Activated T-cell treated with anti-CD3 and anti-CD28 coated beads, Interleukin-2, amount 50 U/mL, for 4 hours (primary cell): ENCODE measurements at places on chromosomes 6 and 20. TPM values are rescaled to one million over a fixed set of nuclear protein-coding genes. Genes with fewer than 3 reads are reported as not detected.

The TRIM31 gene
- not detected for total RNA-seq

The DOP1A gene
- total RNA-seq: 7.2 TPM

The KCTD20 gene
- total RNA-seq: 41.7 TPM

The CTNNBL1 gene
- 107 TPM for total RNA-seq

The IPCEF1 gene
- 7.5 TPM for total RNA-seq

The MYO6 gene
- 1.0 TPM for total RNA-seq

The SRSF6 gene
- total RNA-seq: 287 TPM

The BHLHE23 gene
- total RNA-seq: not detected

The MEI4 gene
- not detected for total RNA-seq

The ADGRF4 gene
- not detected for total RNA-seq

The JAG1 gene
- total RNA-seq: 0.47 TPM

The GSTA3 gene
- not detected for total RNA-seq

DNA sequence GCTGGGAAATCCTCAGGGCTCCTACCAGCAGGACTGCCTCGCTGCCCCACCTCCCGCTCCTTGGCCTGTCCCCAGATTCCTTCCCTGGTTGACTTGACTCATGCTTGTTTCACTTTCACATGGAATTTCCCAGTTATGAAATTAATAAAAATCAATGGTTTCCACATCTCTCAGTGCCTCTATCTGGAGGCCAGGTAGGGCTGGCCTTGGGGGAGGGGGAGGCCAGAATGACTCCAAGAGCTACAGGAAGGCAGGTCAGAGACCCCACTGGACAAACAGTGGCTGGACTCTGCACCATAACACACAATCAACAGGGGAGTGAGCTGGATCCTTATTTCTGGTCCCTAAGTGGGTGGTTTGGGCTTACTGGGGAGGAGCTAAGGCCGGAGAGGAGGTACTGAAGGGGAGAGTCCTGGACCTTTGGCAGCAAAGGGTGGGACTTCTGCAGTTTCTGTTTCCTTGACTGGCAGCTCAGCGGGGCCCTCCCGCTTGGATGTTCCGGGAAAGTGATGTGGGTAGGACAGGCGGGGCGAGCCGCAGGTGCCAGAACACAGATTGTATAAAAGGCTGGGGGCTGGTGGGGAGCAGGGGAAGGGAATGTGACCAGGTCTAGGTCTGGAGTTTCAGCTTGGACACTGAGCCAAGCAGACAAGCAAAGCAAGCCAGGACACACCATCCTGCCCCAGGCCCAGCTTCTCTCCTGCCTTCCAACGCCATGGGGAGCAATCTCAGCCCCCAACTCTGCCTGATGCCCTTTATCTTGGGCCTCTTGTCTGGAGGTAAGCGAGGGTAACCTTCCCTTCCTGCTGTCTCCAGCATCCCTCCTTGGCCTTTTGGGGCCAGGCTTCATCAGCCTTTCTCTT, at the start of gene CFB:
Gene CFB (plus strand): TSS at position 589 of the 863 bp plus-strand sequence. CDS start 127 bp downstream, at position 716.
- DNase-seq: no peak

DNA sequence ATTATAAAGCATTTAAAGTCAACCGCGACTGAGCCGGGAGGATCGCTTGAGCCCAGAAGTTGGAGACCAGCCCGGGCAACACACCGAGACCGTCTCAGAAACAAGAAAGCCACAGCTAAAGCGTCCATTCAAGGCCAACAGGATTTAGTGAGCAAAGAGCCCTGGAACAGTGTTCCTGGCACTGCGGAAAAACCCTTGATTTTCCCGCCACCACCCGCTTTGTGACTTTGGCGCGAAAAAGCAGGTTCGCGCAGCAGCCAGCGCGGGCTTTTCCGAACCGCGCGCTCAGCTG, 669 bp downstream of the PCNA start:
- no peak for DNase-seq

- DNase-seq: no peak
Measured at GRCh38 chr6:164417537-164418261, 891.7 kb downstream of the C6orf118 start.

DNA sequence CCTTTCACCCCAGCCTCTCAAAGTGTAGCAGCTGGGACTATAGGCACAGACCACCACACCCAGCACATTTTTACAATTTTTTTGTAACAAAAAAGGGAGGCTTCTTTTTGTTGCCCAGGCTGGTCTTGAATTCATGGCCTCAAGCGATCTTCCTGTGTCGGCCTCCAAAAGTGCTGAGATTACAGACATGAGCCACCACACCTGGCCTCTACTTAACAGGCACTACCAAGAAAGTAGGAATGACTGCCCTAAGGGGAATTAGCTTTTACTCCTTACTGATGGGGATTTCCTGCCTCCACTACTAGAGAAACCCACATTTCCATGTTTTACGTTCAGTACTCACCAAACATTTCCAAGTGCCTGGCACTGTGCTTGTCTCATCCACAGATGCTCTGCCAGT, 109.6 kb downstream of the CARMIL1 start:
- DNase-seq: no peak

DNA sequence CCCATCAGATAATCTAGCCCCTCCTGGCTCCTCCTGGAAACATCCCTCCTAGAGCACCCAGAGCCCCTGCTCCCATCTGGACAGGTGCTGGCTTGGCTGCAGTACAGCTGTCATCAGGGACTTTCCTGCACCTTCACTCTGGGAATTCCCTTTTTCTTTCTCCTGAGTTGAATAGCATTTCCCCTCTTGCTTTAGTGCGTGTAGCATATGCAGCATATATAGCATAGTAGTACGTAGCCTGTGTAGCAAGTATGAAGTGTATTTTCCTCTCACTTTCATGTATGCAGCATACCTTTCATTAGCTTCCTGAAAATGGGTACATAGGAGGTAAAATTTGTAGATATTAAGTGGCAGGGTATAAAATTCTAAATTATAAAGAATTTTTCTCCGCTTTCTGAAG, 352.9 kb downstream of the ESR1 start:
- DNase-seq: no peak

DNA sequence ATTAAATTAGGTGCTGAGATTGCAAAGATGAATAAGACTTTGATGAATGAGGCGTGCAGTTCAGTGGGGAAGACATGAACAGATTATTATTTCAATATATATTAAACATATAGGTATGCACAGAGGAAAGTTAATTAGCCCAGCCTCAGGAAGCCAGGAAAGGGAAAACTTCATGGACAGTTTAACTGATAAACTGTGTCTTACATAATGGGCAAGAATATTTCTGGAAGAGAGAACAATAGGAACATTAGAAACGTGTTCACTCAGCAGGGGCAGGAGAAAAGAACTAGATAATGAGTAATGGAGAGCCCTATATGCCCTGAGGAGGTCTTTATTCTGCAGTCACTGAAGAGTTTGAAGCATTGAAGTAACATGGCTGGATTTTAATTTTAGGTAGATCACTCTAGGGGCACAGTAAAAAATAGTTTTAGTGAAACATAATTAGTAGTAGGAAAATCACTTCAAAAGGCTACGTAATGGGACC, 23.6 kb downstream of the CEP57L1 start:
- DNase-seq: no peak

- DNase-seq: no peak
Measured at GRCh38 chr20:3077618-3078134, 6.3 kb downstream of the OXT start.

GRCh38 chr20:54515793-54516628, 40.6 kb downstream of the DOK5 start:
- DNase-seq: no peak

GRCh38 chr20:35235881-35236280, 9.4 kb downstream of the MMP24 start:
- no peak for DNase-seq

- no peak for DNase-seq
Measured at GRCh38 chr6:53805725-53806124, 10.9 kb downstream of the LRRC1 start.

DNA sequence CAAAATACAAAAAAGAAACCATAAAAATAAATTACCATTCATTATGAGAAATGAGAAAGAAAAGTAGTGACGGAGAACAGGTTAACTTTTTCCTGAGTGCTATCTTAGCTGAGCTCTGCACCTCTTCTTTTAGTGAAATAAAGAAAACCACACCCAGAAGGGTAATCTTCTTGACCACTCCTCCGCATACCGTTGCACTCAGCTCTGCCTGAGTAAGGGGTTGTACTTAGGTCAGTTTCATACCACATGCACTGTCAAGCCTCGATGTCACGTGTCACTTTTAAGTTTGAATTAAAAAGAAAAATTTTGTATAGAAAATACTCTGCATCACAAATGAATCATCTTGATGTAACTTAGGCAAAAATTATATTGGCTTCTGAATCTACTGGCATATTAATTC, 2.8 kb downstream of the EZR start:
- DNase-seq: no peak

DNA sequence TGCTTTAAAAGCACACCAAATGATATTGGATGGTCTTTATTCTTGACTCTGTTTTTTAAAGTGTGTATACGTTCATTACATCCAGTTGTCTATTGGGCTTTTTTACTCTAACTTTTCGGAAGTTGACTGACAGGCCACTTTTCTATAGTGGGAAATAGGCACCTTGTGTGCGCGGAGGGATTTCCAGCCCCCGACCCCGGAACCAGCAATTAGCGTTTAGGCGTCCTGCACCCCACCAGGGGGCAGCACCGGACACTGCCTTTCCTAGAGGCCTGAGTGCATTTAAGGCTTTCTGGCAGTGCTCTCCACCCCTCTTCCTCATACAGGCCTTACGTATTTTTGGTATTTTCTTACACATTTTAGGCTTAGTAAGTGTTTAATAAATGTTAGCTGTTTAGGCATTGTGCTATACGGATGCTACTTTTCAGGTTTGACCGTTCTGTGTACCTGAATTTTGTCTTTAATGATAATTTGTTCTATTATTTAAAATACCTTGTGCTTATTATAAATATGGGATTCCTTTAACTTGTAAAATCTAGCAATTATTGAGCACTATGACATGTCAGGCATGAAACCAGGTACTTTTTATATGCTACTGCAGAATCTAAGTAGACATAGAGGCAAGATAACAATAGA, 231.8 kb downstream of the BCKDHB start:
- DNase-seq: peak; percentile 57

- DNase-seq: no peak
Measured at GRCh38 chr6:41156771-41157170, 2.6 kb upstream of the TREML1 start.

DNA sequence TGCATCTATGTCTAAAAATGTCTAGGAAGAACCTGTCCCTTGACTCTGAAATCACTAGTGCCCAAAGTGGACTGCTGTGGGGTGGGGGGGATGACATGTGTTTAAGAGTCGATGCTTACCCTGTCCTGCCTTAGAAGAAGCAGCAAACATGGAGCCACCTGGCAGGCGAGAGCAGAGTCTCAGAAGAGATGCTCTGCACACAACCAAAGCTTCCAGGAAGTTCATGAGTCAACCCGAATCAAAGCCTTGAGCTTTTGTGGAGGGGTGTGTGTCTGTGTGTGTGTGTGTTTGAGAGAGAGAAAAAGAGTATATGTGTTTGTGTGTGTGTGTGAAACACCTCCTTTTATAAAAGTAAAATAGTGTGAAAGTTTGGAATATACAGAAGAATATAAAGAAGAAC, 269.9 kb downstream of the ALDH8A1 start:
- no peak for DNase-seq

- DNase-seq: no peak
Measured at GRCh38 chr6:154931711-154932424, 63.2 kb upstream of the TIAM2 start.

GRCh38 chr20:58877976-58878360, 25.5 kb downstream of the GNAS start:
- no peak for DNase-seq

DNA sequence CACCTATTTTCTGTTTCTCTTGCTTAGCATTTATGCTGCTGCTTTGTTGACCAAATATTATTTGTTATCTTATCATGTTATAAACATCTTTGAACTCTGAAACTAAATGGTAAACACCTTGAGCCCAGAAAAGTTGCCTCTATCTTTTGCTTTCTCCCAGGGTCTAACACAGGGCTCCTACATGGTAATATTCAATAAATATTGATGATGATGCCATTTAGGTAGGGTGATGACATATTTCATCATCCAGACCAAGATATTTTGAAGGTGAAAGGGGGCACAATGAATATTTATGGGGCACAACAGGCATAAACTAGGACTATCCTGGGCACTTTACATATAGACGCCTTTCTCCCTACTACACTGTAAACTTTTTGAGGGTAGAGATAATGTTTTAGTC, 11.6 kb upstream of the ENPP4 start:
- no peak for DNase-seq

DNA sequence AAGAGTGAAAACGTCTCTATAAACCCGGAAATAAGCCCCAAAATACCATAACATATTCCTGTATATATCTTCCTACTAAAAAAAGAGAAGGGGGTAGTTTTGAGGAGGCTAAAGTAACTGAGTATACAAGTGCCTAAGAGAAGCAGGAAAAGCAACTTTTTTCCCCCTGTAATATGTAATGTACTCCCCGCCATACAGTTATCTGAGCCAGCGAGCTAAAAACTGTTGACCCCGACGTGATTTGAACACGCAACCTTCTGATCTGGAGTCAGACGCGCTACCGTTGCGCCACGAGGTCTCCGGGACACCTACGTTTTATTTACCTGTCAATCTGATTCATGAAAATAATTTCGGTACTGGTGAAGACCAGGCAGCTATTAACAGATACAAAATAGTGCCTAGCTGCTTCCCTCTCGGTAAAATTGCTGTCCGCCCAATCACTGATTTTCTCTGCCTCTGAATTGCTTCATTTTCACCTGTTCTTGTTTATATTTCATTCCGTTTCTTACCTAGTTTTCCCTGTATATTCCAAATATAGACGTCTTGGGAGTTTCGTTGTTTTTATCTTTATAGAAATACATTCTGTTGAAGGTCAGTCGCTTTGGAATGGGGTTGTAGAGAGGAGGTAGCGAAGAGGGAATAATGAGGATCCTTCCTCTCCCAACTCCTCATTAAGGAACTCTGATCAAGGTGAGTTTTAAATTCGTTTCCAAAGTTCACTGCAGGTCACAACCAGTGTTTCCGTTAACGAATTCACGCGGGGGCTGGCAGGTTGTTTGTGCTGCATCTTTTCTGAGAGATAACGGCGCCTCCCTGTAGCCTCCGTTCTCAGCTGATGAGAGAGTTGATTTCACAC, 33.6 kb upstream of the BTN3A2 start:
- DNase-seq: peak; percentile 46

DNA sequence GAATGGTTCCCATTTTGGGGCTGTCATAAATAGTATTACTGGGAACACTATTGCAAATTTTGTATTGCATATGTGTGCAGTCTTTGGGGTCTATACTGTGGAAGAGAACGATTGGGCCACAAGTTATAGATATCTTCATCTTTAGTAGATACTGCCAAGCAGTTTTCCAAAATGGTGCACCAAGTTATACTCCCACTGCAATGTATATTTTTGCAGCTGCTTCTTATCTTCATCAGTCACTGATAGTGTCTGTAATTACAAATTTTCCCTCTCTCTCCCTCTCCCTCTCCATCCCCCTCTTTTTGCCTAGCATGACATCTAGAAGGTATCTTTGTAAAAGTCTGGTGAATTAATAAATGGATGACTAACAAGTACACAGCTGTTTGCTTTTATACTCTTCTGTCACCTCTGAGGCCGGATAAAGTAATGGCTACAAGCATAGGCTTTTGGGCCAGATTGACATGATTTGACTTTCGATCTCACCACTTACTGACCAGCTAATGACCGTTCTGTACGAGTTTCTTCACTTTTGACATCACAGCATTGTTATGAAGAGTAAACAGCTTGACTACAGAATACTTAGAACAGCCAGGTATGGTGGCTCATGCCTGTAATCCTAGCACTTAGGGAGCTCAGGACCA, 113.3 kb upstream of the SLC2A12 start:
- DNase-seq: no peak

GRCh38 chr6:40036186-40036585, 101.9 kb upstream of the MOCS1 start:
- no peak for DNase-seq
